ENCODE measurements at places on chromosomes 4 and X.

DNA sequence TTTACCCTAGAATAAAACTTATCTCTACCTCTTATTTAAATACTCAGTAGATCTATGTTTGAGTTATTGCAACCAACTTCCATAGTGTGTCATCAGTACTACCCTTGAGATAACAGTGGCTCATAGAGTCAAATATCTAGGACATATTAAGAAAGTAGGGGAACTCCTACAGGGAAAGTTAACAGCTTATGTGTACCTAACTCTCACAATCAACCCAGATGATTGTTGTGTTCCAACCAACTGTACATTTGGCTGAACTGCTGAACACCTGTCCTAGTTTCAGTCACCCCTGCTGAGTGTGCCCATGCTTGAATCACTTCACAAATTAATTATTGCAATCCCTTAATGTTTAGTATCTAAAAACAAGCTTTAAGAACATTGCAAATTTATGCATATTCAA lies 244.2 kb upstream of the GRID2 start:
- no peak for DNase-seq

DNA sequence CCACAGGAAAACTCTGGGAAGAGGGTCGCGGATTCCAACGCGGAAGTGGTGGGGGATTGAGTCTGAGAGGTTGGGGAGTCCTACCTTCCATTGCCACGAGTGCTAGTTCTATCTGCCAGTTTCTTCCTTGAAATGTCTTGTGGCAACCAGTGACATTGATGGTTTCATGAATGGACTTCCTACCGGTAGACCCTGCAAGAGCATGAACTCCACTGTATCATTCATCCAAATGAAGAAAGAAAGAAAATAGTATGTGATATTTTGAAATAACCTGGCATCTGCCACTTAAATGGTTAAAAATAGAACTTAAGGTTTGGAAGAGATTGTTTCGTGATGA lies 1.1 kb upstream of the SLC10A7 start:
- DNase-seq: no peak

DNA sequence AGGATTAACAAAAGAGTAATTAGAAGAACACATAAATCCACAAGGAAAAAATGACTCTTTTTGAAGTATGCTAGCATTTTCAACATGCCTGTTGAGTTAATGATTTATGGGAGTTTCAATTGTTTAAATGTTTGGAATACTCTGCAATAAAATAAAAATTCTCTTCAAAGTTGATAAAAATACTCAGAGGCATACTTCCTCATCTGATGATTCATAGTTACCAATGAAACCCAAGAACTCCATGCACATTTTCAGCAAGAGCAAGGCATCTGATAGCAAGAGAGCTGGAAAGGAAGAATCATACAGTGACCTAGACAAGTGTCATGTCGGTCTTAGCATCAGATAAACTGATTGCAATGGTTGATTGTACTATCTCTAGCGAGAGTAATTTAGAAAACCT lies 443.7 kb upstream of the ATOH1 start:
- no peak for DNase-seq

DNA sequence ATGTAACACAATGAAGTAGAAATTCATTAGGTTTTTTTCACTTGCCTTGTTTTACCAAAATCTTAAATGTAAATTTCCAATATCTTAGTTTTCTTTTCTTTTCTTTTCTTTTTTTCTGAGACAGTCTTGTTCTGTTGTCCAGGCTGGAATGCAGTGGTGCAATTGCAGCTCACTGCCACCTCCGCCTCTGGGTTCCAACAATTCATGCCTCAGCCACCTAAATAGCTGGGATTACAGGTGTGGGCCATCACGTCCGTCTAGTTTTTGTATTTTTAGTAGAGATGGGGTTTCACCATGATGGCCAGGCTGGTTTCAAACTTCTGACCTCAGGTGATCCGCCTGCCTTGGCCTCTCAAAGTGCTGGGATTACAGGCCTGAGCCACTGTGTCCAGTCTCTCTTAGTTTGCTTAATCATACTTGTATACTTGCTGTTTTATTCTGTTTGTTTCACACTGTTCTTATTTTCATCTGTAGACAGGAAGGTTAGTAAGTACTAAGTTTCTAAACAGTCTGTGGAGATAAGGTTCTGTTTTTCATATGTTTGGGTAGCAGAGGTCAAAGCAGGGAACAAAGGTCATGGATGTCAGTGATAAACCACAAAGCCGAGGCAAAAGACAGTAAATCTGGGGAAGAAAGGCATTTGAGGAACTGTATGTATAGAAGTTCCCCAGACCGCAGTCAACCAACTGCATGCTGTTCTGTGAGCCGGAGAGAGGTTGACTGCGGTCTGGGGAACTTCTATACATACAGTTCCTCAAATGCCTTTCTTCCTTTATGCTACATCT lies 129.1 kb downstream of the CBR4 start:
- DNase-seq: no peak

DNA sequence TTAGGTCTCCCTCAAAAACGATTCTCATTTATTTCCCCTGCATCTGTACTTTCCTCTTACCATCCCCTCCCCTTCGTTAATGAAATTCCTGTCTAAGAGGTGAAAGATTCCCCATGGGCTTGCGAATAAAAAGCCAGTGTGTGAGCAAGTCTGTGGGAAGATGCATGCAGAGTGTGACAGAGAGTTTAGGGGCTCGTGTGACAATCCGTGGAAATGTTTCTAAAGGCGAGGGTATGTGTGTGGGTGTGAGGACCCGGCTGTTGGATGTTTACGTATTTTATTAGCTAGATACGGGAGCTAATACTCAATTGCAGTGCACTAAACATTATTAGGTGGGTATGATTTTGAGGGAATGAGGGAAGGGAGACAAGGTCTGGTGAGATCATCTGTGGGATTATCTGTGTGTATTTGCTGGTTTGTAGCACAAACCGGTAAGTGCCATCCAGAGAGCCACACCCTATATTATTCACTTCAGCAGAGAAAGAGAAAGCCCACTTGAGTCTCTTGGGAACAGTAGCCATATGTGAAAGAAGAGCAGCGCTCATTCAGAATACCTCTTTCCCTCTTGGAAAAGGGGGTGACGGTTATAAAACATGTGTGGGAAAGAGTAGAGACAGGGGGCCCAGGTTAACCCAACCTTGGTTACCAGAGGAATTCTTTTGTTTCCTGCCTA lies 893 bp upstream of the HOPX start:
- DNase-seq: no peak

DNA sequence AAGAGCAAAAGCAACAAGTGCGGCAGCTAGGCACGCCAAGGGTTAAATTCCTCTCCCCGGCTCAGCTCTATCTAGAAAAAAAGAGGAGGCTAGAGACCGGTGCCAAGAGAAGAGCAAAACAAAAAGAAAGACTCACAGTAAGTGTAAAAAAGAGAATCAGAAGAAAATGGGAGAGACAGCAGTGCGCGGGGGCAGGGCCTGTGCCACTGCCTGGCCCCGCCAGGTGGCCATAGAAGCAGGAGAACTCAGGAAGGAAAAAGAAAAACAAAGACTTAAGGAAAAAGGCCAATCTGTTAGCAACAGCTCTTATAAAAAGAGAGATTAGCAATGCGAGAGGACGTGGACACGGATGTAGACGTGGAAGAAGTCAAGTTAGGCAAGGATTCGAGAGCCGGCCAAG lies 3.2 kb downstream of the ACOX3 start:
- DNase-seq: no peak

All from activated CD4-positive, alpha-beta T cell treated with anti-CD3 and anti-CD28 coated beads, Interleukin-2, amount 50 U/mL, for 1 hour (primary cell).